ENCODE measurements at places on chromosomes 6 and 20.

- no peak for DNase-seq
Observed at GRCh38 chr6:68296126-68296525, 339.0 kb upstream of the ADGRB3 start.

GRCh38 chr6:25002326-25003091 lies 66.7 kb upstream of the RIPOR2 start:
- DNase-seq: no peak

- no peak for DNase-seq
Observed at GRCh38 chr6:118467181-118467580, 80.9 kb upstream of the PLN start.

- DNase-seq: no peak
Observed at GRCh38 chr6:15205321-15205720, 40.5 kb upstream of the JARID2 start.
